ENCODE measurements at places on chromosomes 1 and 21.

DNA sequence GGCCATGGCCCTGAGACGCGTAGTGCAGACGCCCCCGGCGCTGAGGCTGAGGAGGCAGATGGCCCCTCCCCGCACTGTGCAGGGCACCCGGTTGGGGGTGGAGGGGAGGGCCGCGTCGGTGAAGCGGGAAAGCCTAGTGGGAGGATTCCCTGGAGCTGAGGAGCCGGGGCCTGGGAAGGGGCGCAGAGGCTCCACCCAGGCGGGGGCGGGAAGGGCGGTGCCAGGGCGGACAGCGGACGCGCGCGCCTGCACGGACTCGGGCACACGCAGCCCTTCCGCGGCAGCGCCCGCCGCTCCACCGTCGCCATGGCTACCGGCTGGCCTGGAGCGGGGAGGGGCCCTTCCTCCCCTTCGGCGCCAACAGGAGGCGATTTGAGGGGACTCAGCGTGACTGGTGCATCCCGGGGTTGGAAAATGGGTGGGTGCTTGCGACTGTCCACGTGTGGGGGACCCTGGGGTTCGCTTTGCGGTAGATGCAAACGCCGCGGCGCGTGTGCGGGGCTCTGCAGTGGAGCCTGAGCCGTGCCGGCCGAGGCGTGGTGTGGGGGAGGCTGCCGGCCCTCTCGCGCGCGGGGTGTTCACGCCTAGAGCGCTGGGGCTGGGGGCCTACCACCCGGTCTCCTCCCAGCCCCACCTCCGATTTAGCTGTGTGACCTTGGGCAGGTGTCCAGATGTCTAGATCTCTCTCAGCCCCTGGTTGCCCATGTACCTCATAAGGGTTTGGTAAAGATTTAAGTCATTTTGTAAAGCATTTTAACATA lies 35.1 kb downstream of the PTPRF start:
- peak; percentile 33 for DNase-seq

GRCh38 chr1:206459703-206460102 lies 10.6 kb upstream of the IKBKE start:
- DNase-seq: no peak

DNA sequence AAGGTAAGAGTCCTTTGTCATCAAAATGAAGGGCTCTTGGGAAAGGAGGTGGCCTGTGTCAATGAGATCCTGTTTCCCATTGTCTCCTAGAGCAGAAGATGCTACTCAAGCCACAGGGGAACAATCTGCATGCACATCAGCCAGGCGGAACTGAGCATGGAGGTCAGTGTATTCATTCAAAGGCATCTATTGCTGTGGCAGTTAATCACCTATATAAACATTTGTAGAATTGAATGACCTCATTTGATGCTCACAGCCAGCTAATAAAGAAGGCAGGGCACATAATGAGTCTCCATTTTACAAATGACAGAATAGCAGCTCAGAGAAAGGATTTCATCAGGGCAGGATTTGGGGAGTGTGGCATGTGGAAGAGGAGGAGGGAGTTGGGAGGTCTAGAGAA lies 5.7 kb upstream of the FYB2 start:
- no peak for DNase-seq

- no peak for DNase-seq
These were observed 157.9 kb upstream of the TNR start for GRCh38 chr1:175901076-175901836.
